Skeletal muscle cell (primary cell): ENCODE measurements at places on chromosomes 4 and X.

GRCh38 chrX:153901753-153902140, 2.7 kb upstream of the AVPR2 start:
- no peak for DNase-seq

- DNase-seq = no peak
Measured at GRCh38 chrX:146241902-146242301, 424.3 kb downstream of the SLITRK2 start.

DNA sequence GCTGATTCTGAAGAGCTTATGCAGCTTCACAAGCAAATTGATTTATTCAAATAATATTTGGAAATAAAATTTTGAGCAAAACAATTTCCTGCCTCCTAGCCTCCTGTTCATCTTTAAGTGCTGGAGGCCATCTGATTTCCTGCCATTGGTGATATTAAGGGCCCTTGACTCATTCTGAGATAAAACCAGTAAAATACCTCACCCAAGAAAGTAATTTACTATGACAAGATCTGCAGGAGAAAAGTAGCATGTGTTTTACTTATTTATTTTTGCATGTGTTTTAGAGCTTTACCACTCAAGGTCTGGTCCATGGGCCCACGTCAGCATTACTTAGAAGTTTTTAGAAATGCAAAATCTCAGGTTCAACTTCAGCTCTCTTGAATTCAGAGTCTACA, 67.7 kb downstream of the DCLK2 start:
- DNase-seq = no peak

GRCh38 chr4:177441061-177441802, 1.0 kb downstream of the AGA start:
- no peak for DNase-seq

- no peak for DNase-seq
Measured at GRCh38 chr4:56213543-56213942, 173.7 kb downstream of the AASDH start.

GRCh38 chr4:141912831-141913230, 276.4 kb downstream of the IL15 start:
- DNase-seq = no peak

GRCh38 chr4:175703956-175704600, 108.0 kb downstream of the GPM6A start:
- no peak for DNase-seq

DNA sequence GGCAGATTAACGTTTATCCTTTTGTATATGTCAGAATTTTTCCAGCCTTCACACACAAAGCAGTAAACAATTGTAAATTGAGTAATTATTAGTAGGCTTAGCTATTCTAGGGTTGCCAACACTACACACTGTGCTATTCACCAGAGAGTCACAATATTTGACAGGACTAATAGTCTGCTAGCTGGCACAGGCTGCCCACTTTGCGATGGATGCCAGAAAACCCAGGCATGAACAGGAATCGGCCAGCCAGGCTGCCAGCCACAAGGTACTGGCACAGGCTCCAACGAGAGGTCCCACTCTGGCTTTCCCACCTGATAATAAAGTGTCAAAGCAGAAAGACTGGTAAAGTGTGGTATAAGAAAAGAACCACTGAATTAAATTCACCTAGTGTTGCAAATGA, 94.8 kb downstream of the TET2 start:
- no peak for DNase-seq

- no peak for DNase-seq
Measured at GRCh38 chr4:159317203-159317602, 214.3 kb downstream of the RAPGEF2 start.

DNA sequence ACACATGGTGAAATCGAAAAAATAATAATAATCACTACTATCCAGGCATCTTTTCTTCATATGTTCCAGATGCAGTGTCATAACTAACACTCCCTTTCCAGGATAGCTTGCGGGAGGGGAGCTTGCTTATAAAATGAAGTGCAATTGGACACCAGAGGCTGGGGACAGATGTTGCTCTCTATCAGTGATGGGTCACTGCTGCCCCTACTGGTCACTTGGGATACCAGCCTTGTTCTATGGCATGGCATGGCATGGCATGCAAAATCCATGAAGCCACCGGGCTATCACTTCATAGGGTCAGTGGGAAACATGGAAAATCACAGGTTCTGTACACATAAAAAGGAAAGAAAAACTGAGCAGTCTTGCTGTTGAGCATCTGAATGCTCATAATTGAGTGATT, 168.1 kb downstream of the GLRA2 start:
- DNase-seq = no peak

DNA sequence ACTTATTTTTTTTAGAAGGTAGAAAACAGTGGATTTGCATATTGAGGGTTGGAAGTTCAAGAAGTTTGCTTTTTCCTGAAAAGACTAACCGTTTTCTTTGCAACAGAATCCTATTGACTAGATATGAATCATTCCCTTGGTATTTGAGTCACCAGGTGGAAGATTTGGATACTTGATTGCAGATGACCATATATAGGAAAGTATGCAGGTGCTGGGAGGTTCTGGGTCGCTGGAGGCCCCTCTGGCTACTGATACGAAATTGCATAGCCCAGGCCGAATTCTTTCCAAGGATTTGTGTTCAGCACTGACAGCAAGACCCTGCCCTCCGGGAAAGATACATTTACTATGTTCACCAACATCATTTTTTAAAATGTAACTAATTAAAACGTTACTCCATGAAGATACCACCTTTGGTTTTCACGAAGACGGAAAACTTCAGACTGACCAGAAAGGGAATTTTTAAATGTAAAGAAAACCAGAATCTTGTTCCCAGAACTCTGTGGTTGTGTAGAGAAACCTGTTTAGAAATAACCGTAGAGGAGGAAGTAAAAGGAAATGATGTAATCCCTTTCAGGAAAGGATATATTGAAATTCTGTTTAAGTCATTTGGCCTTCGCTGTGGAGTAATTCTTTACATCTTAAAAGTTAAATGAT, 946 bp downstream of the ANXA3 start:
- DNase-seq = no peak

DNA sequence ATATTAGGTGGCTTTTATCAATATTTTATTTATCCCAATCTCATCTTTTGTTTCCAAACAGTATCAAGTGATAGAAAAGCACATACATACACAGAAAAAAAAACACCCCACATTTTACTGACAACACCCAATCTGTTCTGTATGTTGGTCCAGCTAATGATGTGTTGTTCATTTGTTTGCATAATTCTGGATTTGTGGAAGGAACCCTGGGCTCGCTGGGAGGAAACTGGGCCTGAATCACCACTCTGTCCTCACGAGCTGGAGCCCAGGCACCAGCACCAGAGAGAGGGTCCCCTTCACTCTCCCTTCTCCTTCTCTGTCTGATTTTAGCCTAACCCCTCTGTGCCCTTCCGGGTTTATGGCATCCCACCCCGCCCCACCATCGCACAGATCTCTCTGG, 79.8 kb downstream of the PSAPL1 start:
- DNase-seq = no peak

GRCh38 chr4:84914686-84915395, 51.6 kb downstream of the WDFY3 start:
- DNase-seq = no peak

- no peak for DNase-seq
Measured at GRCh38 chr4:21697583-21697982, 251.0 kb downstream of the KCNIP4 start.

- DNase-seq = peak; percentile 4
Measured at GRCh38 chrX:39065051-39065871, 264.0 kb downstream of the MID1IP1 start.

DNA sequence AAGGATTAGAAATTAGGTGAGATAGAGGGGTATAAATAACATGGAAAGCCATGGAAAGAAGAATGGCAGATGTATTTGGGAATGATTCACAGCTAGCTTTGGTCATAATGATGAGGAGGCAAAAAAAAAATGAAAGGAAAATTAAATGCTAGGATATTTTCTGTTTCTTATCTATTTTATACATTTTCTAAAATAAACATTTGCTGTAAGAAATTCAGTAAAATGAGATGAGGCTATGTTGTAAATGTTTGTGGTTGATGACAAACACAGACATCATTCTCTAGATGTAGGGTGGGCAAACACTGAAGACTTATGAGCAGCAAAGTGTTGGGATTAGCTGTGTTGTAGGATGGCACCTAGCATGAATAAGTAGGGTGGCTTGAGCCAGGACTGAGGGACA, 407.1 kb downstream of the IL15 start:
- peak; percentile 25 for DNase-seq

DNA sequence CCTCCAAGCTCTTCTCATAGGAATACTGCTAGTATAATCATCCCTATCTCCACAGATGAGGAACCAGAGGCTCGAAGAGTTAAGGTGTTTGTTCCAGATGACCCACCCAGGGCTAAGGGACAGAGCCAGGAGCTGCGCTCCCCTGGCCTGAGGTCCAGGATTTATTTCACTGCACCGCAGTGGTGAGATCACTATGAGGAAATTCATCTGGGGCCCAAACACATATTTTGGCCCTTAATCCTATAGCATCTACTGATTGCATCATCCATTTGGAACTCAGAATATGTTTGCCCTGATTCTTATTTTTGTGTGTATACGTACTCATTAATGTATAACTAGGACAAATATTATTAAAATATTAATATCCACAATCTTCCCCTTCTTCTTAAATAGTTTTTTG, 100.1 kb upstream of the RBPJ start:
- DNase-seq = peak; percentile 48

- DNase-seq = no peak
Measured at GRCh38 chr4:84917086-84917821, 49.2 kb downstream of the WDFY3 start.

DNA sequence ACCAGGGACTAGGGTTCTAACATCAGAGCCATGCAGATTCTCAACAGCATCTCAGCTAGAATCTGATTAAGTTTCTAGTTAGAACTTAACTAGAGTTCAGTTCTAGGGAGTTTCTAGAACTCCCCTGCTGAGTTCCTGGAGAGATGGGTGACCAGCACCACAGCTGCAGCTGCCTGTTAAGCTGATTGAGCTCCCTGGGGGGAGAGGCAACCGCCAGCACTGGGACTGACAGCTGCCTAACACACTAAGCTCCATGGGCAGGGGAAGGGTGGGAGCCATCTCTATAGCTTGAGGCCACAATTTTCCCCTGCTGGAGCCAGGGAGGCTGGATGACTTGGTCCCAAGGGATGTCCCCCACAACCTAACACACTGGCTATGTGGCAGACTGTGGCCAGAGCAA, 84.2 kb downstream of the CHIC1 start:
- DNase-seq = no peak

DNA sequence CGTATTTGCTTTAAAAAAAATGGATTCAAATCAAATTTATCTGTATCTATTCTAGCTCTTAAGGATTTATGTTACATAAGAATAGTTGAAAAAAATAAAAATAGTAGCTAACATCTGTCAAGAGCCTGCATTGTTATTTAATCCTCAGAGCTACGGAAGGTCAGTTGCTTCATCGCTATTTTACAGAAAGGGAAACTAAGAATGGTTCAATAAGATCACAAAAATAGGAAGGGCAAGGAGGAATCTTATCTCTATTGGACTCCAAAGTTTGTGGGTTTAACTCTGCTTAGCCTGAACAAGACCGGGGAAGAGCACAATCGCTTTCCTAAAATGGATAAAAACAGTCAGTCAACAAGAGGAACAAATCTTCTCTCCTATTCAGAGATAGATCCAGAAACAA, 270.2 kb upstream of the SMIM31 start:
- DNase-seq = no peak

- no peak for DNase-seq
Measured at GRCh38 chr4:105140684-105141490, 5.8 kb upstream of the TET2 start.

DNA sequence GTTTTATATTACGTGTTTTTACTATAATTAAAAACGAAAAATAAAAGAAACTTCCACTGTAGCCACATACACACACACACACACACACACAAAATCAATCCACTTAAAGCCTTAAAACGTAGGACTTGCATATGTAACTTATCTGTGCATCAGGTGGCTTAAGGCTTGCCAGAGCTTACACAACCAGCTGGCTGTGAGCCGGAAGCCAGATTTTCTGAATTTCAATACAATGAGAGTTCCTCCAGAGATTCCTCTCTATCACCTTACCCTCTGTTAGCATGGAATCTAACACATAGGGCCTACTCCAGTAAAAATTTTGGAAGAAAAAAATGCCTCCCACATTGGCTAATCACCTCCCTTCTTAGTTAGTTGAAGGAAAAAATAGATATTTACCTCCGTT, 27.9 kb upstream of the SLITRK4 start:
- no peak for DNase-seq

GRCh38 chr4:137819964-137820383, 287.7 kb upstream of the PCDH18 start:
- peak; percentile 5 for DNase-seq

DNA sequence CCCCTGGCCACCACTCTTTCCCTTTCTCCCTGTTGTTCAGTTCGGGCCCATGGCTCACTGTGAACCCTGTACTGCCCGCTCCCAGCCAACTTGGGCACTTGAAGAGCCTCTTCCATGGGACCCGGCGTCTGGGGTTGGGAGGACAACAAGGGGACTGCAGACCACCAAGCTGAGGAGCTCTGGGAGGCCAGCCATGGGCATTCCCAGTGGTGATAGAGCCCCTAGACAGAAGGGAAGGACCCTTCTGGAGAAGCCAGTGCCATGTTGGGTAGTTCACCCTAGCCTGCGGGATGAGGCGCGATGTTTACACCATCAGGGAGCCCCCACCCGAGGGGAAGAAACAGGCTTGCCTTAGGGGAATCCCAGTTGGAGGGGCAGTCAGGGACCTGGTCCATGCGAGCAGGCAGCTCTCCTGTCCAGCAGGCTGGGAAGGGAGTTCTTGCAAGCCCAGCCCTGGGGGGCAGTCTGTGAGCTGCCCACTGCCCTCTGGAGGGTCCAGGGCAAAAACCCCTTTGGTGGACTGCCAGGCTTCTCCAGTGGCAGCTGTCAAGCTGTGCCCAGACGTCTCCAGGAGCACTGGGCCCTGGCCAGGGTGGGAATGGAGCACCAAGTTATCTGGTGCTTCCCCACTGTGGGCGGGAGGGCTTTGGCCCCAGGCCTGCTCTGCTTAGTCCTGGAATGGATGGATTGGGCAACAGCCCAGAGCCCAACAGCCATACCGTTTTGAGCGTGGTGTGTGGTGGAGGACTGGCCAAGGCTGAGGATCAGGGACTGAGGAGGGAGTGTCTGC, 23.7 kb upstream of the UBA1 start:
- DNase-seq = peak; percentile 22

- DNase-seq = no peak
Measured at GRCh38 chr4:48991357-48991756, 5.3 kb downstream of the CWH43 start.

DNA sequence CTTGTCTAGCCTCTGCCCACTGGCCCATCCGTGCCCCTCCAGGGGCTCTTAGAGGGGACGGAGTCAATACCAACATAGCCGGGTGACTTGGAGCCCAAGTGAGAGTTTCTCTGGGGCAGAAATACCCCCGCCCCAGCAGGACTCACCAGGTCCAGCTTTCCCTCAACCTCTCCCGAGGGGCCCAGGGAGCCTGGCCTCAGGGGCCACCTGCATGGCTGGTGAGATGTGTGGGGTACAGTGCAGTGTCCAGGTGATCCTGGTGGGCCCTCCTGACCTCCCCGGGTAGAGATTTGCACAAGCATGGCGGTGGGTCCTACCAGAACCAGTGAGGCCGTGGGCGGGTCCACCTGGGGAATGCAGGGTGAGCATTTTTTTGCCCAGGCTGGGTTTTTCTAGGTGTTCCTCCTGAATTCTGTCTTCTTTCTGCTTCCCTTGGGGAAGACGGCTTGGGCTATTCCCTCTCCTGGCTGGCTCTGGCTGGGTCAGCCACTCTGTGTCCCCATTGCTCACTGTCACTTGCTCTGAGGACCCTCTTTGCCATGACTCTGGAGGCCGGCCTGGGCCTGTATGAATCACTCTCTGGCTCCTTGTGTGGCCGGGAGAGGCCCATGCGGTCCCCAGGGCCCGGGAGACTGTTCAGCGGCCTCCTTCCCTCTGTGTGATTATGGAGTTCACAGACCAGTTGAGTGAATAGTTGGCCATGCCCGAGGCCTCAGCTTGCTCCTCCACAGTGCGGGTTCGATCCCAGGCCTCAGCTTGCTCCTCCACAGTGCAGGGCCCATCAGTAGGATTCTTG, 71.0 kb upstream of the NKX1-1 start:
- DNase-seq = no peak
